ENCODE measurements at places on chromosomes 16 and 17.
A peak's percentile ranks its signal among the peaks of the same experiment; 100 is the strongest.

DNA sequence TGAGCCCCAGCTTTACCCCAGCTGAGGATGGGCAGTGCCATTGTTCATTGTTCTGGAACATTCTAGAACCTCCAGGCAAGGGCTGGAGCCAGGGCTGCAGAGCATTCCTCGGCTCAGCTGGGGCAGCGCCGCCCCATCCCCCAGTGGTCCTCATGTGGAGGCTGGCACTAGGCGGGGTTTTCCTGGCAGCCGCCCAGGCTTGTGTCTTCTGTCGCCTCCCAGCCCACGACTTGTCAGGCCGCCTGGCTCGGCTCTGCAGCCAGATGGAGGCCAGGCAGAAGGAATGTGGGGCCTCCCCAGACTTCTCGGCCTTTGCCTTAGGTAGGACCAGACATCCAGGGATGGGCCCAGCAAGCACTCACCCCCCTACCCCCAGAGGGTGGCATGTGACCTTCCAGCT lies at the start of gene TMEM95:
Gene TMEM95 (plus strand): TSS at position 104 of the 400 bp plus-strand sequence. CDS start 49 bp downstream, at position 153.
- no peak for DNase-seq

DNA sequence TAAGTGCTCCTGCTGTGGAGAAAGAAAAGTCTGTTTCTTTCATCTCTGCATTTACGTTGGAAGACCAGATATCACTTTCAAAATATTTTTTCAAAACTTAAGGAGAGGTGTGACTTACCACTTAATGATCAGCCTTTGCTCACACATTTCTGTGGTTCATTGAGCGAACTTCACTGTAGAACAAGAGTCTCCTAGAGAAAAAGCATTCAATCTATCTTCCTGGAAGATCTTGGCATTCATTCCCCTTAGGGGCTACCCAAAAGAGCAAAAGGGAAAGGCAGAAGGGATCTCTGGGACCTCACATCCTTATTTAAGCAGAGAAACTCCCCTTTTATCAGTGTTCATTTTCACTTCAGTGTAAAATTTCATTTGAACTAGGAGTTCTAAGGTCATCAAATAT lies 61.2 kb downstream of the HS3ST3A1 start:
- DNase-seq = no peak

DNA sequence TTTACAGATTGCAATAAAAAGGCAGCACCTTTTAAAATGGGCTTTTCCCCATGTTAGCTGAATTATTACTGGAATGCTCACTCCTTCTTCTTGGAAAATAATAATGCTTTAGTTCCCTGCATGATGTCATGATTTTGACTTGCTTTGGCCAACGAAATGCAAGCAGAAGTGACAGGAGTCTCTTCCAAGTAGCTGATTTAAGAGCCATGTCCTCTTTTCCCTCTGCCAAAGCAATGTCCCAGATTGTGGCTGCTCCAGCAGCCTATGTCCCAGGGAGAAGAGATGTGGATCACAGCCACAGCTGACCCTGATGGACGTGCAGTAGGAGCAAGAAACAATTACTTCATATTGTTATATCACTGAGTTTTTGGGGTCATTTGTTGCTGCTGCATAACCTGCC lies 246.6 kb downstream of the HAPSTR1 start:
- DNase-seq = no peak

- no peak for DNase-seq
Measured at GRCh38 chr16:24117680-24118079, 138.5 kb upstream of the CACNG3 start.

- no peak for DNase-seq
Measured at GRCh38 chr17:7406235-7406825, 1.3 kb upstream of the NLGN2 start.

DNA sequence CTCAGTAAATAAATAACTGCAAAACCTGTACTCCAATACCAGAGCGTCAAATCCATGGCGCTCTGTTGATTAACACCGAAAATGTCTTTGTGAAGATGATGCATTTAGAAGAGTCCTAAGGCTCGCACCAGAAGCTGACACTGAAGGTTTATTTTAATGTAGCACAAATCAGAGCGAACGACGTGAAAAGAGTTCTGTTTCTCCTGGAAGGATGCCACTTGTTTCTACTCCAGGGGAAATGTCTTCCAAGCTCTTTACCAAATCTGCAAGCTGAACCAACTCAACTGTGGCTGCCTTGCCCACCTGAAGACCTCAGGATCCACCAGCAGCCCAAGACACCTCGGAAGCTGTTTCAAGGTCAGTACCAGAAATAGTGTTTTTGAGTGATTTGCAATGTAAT lies 194.4 kb upstream of the MAF start:
- no peak for DNase-seq

DNA sequence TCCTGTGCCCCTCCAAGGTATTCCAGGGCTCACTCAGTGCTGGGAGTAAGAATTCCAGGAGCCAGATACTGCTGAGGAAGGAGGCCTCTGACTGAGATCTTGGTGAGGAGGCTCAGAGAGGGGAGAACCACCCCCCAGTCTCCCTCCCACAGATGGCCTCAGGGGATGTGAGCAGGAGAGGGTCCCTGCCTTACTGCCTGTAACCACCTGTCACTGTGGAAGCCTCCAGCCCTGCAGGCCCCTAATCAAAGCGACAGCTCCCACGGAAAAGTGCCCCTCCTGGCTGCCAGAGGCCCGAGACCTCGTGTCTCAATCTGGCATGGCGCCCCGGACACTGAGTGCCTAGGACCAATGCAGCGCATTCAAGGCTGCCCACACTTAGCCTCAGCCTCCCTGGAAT lies 7.7 kb upstream of the C17orf113 start:
- DNase-seq = no peak

DNA sequence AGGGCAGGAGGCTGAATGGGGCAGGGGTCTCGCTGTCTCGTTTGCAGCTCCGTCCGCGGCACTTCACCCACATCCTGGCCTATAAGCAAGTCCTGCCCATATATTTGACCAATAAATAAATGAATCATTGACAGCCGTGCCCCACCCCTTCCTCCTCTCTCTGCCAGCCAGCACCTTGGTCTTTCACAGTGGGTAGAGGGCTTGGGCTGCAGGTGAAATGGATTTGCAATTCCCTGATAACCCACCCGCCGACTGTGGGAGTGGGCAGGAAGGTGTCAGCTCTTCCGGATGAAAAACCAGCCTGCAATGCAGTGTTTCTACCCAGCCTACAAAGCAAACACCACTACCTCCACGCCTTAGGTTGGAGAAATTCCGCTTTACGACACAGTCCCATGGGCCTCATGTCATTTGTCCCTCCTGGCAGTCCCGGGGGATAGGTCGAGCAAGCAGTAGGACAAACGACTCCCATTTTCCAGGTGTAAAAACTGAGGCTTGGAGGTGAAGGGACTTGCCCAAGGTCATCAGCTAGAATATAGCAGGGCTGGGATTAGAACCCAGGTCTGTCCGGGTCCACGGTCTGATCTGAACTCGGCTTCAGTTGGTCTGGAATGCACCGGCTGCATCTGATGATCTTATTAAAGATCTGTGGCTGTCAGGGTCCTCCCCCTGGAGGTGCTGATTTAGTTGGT lies 79.0 kb downstream of the ABCC1 start:
- DNase-seq = no peak

GRCh38 chr16:78817200-78817739 lies 717.8 kb downstream of the WWOX start:
- no peak for DNase-seq

DNA sequence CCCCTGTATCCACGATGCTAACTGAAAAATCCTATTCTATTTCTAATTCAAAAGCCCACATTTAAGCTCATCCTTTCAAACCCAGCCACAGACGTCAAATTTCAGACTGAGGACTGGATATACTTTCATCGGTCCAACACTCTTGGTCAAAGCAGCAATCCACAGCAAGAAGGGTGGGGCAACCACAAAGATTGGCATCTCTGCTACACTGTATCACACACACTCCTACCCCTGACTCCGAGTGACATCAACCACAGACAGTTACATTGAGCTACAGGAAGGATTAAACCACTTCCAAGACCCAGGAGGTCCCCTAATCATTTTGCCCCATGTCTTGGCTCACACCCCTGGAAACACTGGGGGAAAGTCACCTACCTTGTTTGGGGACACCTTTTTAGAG lies 61.3 kb downstream of the GRIN2A start:
- DNase-seq = no peak

- DNase-seq = peak; percentile 45
Measured at GRCh38 chr17:73091770-73092522, 542 bp downstream of the SLC39A11 start.

GRCh38 chr17:17702449-17703139 lies 21.3 kb downstream of the RAI1 start:
- DNase-seq = no peak

- no peak for DNase-seq
Measured at GRCh38 chr17:27324771-27325339, 30.9 kb downstream of the WSB1 start.

- no peak for DNase-seq
Measured at GRCh38 chr16:50136399-50136798, 16.7 kb upstream of the TENT4B start.

GRCh38 chr17:49638818-49639217 lies 39.1 kb downstream of the SPOP start:
- no peak for DNase-seq

DNA sequence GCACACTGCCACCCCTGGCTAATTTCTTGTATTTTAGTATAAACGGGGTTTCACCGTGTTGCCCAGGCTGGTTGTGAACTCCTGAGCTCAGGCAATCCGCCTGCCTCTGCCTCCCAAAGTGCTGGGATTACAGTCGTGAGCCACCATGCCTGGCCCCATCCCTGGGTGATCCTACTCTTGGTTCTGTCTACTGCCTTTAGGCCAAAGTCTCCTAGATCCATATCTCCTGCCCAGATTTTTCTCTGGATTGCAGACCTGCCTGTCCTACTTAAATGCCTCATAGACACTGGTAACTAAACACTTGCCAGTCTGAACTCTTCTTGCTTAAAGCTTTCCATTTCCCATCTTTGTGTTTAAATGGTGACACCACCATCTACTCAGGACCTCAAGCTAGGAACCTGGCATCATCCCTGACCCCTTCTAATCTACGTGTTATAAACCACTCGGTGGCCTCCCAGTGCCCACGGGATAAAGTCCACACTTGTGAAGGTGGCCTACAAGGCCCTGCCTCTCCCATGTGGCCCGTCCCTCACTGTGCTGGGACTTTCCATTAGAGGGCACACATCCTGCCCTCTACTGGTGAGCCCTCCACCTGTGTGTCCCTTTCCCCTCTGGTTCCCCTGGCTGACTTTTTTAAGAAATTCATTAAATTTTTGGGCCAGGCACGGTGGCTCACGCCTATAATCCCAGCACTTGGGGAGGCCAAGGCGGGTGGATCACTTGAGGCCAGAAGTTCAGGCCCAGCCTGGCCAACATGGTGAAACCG lies 51.1 kb downstream of the USP43 start:
- no peak for DNase-seq

DNA sequence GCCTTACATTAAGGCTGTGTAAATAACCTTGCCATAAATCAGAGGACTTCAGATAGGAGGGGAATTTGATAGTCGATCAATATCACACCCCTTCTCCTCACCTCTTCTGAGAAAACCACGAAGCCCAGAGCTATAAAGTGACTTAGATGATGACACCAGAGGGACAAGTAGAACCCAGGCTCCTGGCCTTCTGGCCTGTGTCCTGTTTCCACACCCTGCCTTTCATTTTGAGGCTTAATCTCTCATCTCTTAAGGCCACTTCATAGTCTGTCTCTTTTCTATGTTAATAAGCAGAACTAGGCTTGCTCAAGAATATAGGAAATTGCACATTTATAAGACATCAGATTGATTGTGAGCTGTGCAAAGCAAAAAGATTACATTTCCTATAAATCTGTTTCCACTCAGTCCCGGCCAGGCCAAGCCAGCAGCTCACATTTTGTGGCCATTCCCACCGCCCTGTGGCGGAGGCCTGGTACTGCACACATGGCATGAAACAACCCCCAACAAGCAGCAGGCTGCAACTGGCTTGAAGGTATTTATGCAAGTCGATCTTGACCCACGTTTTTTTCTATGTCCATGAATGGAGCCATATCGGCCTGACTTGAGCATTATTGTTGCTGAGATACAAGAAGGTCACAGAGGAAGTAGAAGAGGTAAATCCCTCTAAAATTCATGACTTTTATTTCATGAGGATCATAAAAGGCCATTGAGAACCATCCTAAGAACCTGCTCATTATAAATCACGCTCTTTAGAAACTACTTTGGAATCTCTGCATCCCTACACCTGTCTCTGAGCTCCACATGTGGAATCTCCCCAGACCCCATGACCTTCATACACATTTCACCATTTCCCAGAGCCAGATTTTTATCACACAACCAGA lies 93.7 kb downstream of the PMP22 start:
- peak; percentile 50 for DNase-seq

DNA sequence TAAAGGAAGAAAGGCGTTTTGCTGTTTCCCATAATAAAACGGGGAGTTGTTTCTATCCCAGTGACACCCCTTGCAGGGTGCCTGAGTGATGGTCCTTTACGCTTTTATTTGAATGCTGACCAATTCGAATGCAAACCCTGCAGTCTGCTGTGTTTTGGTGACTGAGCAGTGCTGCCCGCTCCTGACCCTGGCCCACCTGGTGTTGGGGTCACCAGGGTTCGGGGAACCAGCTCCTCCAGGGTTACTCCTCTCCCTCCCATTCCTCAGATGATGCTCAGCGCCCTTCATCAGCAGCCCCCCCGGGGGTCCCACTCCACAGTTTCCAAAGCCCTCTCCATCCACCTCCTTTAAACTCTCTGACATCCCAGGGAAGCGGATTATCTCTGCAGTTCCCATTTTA lies 6.0 kb downstream of the CA4 start:
- no peak for DNase-seq

- DNase-seq = no peak
Measured at GRCh38 chr16:48537275-48537674, 72.7 kb downstream of the N4BP1 start.

GRCh38 chr16:68756239-68756915 lies 19.3 kb downstream of the CDH1 start:
- DNase-seq = no peak

- DNase-seq = no peak
Measured at GRCh38 chr17:27547301-27547683, 83.7 kb upstream of the LGALS9 start.

- DNase-seq = no peak
Measured at GRCh38 chr17:78381601-78382232, 3.3 kb downstream of the PGS1 start.
